ENCODE measurements at places on chromosomes 7 and 10.

DNA sequence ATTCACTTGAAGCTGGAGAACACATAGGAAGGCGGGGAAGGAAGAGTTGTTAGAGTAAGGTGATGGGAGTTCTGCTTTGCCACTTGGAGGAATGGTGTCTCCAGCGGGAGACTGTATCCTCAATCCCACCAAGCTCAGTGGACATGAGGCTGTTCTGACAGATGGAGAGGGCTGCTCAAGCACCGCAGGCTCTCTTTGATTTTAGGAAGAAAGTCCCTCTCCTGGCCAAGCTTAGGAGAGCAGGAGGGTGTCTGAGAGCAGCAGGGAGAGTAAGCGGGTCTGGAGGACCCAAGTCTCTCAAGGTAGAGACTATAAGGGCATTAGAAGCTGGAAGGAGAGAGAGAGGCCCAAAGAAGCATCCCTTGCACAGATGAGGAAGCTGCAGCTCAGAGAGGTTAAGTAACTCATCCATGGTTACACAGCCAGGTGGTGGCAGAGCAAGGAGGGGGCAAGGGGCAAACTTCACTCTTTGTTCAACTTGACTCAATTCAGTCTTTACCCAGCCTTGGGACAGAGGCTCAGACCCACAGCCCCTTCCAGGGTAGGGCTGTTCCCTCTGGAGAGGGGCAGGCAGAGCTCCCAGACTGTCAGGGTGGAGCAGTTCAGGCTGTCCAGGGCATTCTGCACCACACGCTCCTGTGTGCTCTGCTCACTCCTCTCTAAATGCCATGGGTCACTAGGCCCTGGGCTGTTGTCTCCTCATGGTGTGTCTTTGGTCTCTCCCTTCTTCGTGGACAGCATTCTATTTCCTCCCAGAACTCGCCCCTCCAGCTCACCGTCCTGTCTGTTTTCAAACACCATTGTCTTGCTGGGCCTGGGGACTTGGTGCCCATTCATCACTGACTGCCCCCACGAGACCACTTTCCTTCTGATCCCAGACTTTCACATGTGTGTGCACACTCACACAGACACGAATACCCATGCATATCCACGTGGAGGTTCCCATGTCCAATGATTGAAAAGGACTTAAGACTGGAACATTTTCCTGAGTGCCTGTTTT lies 8.9 kb downstream of the CHAT start:
- no peak for DNase-seq

- no peak for DNase-seq
Measured at GRCh38 chr10:113765910-113766309, 14.4 kb downstream of the PLEKHS1 start.

DNA sequence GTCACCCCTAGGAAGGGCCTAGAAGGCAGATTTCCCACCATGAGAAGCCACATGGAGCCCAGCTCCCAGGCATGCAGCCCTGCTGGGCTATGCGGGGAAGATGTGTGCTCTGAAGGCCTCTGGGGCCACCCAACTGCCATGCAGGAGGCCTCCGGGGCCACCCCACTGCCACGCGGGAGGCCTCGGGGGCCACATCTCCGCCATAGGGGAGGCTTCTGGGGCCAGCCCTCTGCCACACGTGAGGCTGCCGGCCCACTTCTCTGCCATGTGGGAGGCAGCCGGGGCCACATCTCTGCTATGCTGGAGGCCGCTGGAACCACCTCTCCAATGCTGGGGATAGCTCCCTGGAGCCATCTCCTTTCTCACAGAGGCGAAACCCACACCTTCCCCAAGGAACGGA lies 451.8 kb downstream of the DNAJB6 start:
- no peak for DNase-seq

- no peak for DNase-seq
Measured at GRCh38 chr7:114051871-114052331, 133.1 kb upstream of the PPP1R3A start.

Data from CD4-positive, alpha-beta T cell treated with Interleukin-15 for 4 hours (primary cell).